ENCODE measurements at places on chromosomes 7 and 10.

DNA sequence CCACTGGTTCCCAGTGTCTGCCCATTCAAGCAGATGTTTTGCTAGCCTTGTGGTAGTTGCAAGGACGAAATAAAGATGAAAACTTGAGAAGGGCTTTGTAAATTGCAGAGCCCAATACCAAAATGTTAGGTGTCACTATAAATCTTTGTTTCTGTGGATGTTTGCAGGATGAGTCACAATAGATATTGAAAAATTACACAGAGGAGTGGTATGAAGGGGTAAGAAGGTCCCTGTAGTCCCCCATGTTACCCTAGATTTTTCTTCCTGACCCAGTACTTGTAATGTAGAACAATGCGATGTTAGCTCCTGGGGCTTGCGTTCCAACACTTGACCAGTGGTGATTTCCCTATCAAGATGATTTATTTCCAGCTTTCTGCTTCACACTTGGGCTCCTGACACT lies 102.6 kb upstream of the LYZL1 start:
- no peak for DNase-seq

GRCh38 chr10:79250259-79250658 lies 97.0 kb upstream of the PPIF start:
- no peak for DNase-seq

- DNase-seq = no peak
Observed at GRCh38 chr10:123250640-123251039, 96.4 kb downstream of the BUB3 start.

GRCh38 chr7:41659539-41659938 lies 43.4 kb downstream of the INHBA start:
- DNase-seq = no peak

GRCh38 chr10:34298346-34298818 lies 516.7 kb downstream of the PARD3 start:
- DNase-seq = no peak

- DNase-seq = no peak
Observed at GRCh38 chr7:70322856-70323255, 724.6 kb downstream of the AUTS2 start.

- no peak for DNase-seq
Observed at GRCh38 chr10:125984865-125985495, 88.6 kb downstream of the FANK1 start.

DNA sequence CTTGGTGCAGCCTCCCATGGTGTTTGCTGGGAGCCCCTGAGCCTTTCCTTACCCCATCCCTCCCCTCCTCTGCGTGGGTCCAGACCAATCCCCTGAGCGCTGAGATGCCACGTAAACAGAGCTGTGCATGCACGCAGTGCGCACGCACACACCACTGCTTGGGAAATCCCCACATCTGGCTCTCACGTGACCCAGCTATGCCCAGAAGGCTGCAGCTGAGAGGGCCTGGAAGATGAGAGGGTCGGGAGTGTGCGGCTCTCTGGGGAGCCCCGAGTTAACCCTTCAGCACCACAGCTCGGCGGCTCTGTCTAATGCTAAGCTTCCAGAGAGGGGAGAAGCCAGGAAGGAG lies 177.2 kb downstream of the SH3PXD2A start:
- peak; percentile 93 for DNase-seq

DNA sequence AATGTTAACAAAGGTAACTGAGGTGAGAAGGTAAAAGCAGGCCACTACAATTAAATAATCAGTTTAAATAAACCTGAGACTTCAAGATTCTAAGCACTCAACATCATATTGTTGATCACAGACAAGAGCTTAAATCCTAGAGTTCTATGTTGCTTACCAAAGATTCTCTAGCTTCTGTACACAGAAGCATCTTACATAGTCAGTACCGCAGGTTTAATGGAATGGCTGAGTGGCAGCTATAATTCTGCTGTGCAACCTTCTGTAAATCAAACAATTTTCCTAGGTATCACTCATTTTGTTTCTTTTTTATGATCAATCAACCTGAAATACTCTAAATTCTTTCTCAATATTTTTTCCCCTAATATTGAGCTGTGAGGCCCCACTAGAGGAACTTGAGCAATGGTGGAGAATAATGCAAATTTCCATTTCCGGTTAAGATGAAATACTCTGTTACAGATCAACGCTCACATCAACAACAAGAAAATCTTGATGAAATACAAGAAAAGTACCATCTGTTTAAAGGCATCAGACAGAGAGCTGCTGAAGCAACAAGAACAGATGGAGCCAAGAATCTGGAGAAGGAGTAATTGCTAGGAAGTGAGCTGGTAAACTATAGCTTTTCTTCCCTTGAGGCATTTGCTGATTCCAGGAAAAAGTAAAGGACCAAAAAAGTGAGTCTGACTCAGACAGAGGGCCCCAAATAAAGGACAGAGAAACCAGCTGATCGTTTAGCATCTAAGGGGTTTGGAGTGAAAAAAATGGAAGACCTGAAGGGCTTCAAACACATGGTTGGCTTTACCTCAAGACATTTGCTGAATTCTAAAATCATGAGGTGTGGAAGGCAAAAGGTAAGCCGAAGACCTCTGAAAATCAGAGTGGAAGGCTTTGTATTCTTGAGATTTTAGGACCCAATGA lies 22.6 kb downstream of the PNPLA8 start:
- DNase-seq = peak; percentile 25

DNA sequence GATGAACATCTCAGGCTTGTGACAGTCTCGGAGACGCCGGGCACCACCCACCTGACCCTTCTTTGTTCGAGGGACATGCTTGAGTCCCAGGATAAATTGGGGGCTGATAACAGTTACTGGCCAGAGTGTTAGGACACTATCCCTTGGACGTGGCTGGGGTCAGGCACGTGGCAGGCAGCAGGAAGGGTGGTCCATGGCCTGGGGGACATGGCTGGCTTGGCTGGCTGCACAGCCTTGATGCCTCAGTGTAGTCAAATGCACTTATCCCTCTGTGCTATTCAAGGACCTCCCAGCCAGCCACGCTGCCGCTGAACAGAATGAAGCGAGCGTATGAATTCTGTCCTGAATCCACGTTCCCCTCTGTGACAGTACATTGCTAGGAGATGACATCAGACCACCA lies 662.0 kb upstream of the FOXK1 start:
- no peak for DNase-seq

All from GM20000 (cell line).